Neural crest cell (in vitro differentiated cells): ENCODE measurements at places on chromosomes 5 and 9. TPM values are rescaled to one million over a fixed set of nuclear protein-coding genes. Genes with fewer than 3 reads are reported as not detected.
A peak's percentile ranks its signal among the peaks of the same experiment; 100 is the strongest.

The LCN2 gene
- not detected in 2 replicates for total RNA-seq

The TXNDC8 gene
- total RNA-seq: not detected in 2 replicates

DNA sequence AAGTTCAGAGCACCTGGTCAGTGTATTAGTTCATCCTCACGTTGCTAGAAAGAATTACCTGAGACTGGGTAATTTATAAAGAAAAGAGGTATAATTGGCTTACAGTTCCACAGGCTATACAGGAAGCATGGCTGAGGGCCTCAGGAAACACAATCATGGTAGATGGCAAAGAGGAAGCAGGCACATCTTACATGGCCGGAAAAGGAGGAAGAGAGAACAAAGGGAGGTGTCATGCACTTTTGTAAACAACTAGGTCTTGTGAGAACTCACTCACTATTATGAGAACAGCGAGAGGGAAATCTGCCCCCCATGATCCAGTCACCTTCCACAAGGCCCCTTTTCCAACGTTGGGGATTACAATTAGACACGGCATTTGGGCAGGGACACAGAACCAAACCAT lies 28.8 kb upstream of the CAVIN4 start:
- H3K27ac ChIP-seq: peak overlapping the region; percentile 1
- H3K4me1 ChIP-seq: no peaks in the 10 kb centered on the region
- H3K4me3 ChIP-seq: no peak overlapping the region
- H3K27me3 ChIP-seq: no peaks in the 10 kb centered on the region
- no peak for DNase-seq

DNA sequence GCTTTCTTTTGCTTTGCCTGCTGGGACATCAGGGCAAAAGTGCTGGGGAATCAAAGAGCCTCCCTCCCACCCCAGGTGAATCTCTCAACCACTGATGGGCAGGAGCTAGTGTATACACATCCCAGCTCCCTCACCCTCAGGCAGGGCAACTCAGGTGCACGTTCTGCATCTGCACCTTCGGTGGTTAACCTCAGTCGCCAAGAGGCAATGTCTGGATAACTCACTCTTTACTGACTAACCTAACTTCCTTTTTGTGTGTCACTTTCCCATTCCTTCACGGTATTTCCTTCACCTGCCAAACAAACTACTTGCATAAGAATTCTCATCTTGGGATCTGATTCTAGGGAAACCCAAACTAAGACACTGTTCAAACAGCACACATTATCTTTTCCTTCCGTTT lies 26.3 kb downstream of the CNTFR start:
- no peak overlapping the region for H3K27ac ChIP-seq
- peaks cover 61% of the 10 kb centered on the region for H3K4me1 ChIP-seq
- no peak for DNase-seq

- no peaks in the 10 kb centered on the region for H3K4me1 ChIP-seq
- H3K36me3 ChIP-seq: no peaks in the 10 kb centered on the region
- H3K4me3 ChIP-seq: no peak overlapping the region
- no peak overlapping the region for H3K27ac ChIP-seq
Observed at GRCh38 chr5:127070243-127070642, 3.1 kb downstream of the C5orf63 start.

DNA sequence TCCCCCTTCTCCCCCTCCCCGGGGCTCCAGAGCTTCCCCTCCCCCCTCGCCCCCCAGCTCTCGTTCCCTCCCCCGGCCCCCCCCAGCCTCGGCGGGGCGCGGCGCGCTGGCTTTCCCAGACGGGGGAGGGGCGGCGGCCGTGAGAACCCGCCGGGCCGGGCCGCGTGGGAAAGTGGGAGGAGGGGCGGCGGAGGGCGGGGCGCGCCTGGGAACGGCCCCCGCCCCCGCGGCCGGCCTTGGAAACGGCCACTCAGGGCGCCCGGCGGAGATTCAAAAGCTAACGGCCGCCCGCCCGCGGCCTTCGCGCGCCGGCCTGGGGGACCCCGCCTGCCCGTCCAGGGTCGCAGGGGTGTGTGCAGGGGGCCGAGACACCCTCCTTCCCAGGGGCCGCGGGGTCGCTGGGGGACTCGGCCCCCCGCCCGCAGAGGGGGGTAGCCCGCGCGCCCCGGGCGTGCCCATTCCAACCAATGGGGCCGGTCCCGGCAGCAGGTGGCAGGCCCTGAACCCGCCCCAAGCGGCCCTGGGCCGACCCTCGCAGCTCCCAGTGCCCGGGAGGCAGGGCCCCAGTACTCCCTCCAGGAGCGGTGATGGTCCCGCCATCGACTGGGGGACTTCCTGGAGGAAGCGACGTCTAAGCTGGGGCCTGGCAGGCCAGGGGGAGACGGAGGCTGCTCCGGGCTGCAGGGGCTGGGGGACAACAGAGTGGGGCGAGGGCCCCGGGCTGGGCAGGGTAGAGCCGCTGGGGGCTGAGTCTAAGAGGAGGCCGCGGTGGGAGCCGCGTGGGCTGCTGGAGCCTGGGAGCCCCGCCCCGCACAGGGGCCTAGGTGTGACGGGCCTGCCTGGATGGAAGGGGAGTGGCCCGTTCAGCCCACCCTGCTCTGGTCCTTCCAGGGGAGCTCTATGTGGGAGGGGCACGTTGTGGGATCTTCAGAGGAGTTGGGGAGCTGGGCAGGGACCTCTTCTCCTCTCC lies 14.2 kb upstream of the NRARP start:
- H3K27me3 ChIP-seq: no peaks in the 10 kb centered on the region
- H3K36me3 ChIP-seq: no peaks in the 10 kb centered on the region
- H3K27ac ChIP-seq: no peak overlapping the region
- H3K4me1 ChIP-seq: peaks cover 22% of the 10 kb centered on the region

DNA sequence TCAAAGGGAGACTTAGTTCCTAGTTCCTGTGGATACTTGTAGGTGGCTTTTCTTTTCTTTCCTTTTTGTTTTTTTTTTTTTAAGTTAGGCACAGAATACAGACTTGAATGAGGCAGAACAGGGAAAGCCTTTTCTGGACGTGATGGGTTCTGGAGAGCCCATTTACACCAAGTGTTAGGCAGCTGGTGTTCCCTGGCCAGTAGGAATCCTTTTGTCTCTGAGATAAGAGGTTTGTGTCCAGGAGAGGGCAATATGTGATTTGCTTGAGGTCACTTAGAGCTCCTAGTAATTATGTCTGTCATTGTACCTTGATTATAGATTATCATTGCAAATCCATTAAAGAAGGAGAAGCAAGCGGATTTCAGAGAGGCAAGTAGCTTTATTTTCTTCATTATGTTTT lies 9.1 kb downstream of the MEGF10 start:
- H3K4me3 ChIP-seq: peak overlapping the region; percentile 68
- no peaks in the 10 kb centered on the region for H3K27me3 ChIP-seq
- H3K4me1 ChIP-seq: peaks cover 68% of the 10 kb centered on the region
- peaks cover 5% of the 10 kb centered on the region for H3K36me3 ChIP-seq
- peak overlapping the region; percentile 88 for H3K27ac ChIP-seq

DNA sequence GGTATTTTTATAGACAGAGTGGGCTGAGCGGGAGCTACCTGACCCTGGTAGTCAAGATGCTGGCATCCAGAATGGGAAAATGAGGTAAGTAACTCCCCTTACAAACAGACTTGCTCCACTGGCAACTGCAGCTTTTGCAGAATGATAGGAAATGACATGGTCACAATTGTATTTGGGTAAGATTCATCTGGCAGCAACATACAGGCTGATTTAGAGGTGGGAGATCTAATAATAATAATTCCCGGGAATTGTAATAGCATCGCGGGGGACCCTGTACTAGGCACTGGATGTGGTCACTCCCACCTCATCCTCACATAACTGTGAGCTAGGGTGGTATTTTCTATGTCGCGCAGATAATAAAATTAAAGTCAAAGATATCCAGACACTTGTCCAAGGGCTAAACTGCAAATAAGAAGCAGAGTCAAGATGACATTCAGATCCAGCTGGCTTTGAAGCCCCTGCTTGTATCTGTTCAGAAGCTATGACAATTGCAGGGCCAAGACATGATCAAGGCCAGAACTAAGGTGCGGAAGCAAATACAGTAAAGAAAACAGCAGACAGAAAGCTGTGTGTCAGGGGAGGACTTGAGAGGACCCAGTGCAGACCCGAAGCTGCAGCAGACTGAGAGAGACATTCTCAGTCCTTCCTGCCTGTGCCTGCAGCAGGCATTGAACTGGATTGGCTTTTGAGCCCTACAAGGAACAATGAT lies 507.2 kb downstream of the BNC2 start:
- no peaks in the 10 kb centered on the region for H3K27me3 ChIP-seq
- H3K4me3 ChIP-seq: no peak overlapping the region
- peaks cover 13% of the 10 kb centered on the region for H3K4me1 ChIP-seq

- no peaks in the 10 kb centered on the region for H3K27me3 ChIP-seq
- H3K36me3 ChIP-seq: no peaks in the 10 kb centered on the region
- DNase-seq: no peak
- H3K27ac ChIP-seq: no peak overlapping the region
Observed at GRCh38 chr5:50727149-50727496, 60.7 kb downstream of the PARP8 start.
